ENCODE measurements at places on chromosomes 5 and 9.

- no peak for DNase-seq
These were observed 645.2 kb upstream of the PTPRD start for GRCh38 chr9:11257992-11258391.

DNA sequence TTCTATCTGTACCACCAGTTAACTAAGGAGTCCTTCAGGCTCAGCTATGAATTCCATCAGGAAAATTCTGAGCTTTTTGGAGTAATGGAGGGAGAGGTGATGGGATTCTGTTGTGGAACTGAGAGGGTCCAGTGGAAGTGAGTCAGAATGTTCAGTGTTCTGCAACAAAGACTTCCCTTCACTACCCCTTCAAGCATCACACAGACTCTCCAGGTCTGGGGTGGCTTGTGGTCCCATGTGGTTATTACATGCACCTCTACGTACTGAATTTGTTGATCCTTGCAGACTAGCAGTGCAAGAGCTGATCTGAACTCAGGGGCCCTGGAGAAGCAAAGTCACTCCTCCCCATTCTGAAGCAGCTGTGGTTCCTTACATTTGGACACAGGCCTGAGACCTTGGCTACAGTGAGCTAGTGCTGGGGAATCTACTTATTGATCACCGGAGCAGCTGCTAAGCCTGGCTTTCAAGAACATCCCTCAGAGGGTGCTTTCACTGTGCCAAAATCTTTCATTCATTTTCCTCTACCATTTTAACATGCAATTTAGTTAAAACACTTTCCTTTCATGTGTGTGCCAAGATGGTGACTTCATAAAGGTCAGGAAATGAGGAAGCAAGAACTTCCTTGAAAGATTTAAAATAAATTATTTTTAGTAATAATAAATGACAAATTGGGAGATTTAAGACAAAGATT lies 75.0 kb upstream of the TNC start:
- DNase-seq: no peak

DNA sequence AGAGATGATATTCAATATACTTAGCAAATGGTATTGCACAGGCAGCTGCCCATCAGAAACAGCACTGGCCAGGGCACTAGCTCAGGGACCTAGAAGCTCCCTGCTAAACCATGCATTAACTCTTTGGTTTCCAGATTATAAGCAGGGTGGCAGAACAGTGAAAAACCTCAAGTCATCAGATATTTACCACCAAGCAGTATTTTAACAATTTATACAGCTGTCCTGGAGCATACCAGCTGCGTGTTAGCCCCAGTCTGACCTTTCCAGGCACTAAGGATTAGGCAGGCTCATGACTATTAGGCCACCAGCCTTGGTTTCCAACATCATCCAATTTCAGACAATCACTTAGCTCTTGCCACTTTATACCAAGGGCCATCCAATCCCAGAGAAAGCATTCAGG lies 326.5 kb downstream of the CAAP1 start:
- no peak for DNase-seq

DNA sequence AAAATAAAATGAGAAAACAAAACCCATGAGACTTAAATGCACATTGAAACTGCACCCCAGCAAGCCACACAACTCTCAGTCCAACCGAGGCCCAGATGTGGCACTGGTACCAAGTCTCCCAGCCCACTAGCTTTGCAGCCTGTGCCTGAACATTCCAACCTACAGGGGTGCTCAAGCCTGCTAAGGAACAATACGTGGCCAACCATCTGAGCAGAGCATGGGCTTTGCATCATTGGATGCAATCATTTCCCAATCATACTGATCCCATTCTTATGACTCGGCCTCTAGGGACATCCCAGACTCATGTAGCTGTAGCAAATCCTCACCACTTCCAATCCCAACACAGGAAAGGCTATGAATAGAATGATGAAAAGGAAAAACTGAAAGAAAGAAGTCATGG lies 297.2 kb downstream of the SPOCK1 start:
- no peak for DNase-seq

DNA sequence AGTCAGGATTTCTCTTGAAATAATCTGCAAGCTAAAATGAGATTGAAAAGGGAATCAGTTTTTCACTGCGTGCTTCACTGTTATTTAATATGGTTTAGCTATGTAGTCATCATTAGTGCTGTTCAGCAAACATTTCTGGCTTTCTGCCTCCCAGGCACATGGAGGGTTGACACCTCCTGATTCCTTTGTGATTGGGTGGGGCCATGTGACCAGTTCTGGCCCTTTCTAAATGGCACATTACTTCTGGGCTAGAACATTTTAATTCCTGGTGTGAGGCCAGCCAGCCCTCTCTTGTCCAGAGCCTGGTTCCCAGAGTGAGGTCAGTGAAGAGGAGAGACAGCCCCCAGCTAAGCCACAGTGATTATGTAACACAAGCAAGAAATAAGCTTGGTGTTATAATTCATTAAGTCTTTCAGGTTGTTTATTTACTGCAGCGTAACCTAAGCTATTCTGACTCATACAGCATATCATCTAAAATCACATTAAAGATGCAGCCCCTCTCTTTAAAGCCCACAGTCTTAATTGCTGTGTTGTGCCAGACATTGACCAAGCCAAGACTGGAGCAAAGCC lies 17.4 kb upstream of the ARSI start:
- peak; percentile 28 for DNase-seq

DNA sequence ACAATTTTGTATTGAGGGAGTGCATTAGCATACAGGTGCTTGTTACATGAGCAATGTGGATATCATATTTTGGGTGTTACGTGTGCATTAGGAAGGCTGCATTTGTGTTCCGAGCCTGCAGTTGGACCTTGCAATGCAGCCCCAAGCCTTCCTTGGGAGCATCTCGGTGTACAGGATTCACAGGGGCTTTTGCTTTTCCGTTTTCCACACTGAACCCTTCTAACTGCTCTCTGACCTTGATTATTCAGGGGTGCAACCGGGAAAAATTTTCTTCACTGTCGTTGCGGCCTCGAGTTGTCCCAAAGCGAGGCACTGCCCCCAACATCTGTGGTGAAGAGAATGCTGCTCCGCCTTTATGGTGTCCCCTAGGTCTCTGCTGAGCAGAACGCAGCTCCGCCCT lies 80.1 kb upstream of the PLEKHG4B start:
- DNase-seq: peak; percentile 35

DNA sequence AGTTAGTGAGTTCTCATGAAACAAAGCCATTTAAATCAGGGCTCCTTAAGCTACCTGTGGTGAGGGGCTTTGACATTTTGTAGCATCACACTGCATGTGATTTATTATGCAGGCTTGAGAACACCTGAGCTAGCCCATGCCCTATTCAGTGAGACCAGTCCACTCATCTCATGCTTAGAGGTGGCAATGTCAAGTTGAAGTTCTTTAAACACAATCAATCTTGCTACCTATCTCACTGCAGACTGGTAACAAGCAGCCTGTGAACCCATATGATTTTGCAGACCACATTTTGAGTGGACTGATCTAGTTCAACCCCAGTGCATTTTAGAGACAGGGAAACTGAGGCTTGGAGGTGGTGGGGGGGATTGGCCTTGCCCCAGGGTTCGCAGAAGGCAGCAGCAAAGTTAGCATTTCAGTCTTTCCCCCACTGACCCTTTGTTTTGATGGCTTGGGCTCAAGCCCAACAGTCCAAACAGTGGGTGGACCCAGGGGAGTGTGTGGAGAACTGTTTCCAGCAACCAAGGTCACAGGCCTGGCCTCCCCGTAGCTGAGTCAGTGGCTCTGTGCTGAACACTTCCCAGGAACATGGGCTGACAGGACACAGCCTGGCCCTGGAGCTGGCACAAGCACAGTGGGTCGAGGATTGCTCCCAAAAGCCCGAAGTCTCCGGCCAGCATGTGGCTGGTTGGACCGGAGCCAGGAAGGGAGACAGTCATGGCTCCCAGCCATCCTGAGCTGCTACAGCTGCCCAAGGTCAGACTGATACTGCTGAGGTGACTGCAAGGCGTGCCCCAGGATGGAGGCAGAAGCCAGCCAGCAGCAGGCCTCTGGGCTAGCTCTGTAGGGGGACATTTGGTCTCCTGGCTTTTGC lies 95.3 kb downstream of the RGS3 start:
- no peak for DNase-seq

DNA sequence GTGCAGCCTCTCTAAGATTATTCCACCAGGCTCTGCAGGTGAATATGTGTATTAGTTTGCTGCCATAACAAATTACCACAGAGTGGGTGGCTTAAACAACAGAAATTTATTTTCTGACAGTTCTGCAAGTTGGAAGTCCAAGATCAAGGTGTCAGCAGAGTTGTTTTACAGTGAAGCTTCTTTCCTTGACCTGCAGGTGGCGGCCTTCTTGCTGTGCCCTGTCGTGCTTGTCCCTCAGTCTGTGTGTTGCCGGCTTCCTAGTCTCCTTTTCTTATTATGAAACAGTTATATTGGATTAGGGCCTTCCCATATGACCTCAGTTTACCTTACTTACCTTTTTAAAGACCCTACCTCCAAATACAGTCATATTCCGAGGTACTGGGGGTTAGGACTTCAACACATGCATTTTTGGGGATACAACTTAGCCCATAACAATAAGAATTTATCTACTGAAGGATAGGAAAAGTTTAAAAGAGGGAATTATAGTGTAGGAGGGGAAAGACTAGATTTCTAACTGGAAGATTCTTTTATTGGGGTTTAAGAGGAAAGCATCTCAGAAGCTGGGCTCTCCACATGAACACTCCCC lies 97.4 kb downstream of the OSTF1 start:
- DNase-seq: peak; percentile 45

- DNase-seq: no peak
These were observed 272.1 kb upstream of the IZUMO3 start for GRCh38 chr9:24817756-24818155.

DNA sequence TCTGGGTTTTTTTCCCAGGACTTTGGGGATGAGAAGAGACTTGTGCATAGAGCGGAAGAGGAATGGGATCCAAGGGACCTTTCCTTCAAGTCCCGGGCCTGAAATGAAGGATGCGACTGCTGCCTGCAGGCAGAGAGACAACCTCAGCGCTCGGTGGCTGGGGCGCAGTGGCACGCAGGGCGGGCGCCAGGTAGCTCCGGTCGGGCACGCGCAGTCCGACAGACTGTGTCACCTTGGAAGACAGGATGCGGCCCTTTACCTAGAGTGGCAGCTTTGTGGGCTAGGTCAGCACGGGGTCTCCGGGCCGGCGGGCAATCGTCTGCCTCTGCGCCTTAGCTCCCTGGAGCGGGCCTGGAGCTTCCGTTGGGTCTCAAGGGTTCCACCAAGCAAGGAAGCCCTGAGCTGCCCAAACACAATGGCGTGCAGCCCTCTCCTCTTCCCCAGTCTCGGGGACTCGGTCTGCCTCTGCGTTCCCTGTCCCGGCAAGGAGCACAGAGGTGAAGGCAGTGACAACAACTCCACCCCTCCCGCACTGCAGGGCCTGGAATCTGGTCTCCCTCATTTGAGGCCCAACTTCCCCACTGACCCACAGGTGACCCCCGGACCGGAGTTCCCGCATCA lies 6.0 kb downstream of the BARX1 start:
- DNase-seq: no peak

- DNase-seq: no peak
These were observed 23.7 kb downstream of the BARHL1 start for GRCh38 chr9:132606066-132606465.

- DNase-seq: peak; percentile 27
These were observed 35.9 kb upstream of the LECT2 start for GRCh38 chr5:135990528-135991255.

DNA sequence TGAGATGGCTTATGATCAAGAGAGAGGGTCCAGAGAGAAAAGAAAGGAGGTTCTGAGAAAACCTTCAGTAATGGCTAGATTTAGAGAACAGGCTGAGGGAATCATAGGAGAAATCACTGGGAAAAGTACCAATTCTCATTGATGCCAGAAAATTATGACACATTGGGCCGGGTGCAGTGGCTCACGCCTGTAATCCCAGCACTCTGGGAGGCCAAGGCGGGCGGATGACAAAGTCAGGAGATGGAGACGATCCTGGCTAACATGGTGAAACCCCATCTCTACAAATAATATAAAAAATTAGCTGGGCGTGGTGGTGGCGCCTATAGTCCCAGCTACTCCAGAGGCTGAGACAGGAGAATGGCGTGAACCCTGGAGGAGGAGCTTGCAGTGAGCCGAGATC lies 29.5 kb upstream of the PLIN2 start:
- no peak for DNase-seq

DNA sequence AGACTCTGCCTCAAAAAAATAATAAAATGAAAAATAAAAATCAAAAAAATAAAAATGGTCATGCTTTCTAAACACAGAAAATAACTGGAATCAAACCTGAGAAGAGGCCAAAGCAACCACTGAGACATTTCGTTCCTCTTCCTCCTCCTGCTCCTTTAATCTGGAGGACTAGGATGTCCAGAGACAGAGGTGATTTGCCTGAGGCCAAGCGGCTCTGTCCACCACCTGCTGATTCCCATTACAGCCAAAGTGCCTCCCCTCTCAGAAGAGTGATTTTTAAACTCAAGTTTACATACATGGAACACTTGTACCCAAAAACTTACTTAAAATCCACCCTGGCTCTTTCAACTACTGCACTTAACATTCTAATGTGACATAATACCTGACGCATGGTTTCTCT lies 65.6 kb downstream of the TLE1 start:
- DNase-seq: no peak

DNA sequence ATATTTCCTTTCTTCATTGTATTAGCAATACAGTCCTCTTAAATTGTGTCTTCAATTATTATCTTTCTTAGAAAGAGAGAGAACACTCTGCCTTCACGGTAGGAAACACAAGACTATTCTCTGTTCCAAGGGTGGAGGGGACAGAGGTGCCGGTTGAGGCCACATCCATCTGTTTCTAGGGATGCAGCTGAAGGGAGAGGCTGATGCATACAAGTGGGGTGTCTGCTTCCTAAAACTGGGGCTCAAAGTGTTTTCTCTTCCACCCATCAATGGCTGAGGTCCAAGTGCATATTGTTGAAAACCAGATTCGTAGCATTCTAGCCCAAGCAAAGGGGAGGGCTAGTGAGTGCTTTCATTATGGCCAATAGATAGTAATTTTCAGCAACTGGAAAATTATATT lies 9.5 kb downstream of the IRX2 start:
- no peak for DNase-seq

DNA sequence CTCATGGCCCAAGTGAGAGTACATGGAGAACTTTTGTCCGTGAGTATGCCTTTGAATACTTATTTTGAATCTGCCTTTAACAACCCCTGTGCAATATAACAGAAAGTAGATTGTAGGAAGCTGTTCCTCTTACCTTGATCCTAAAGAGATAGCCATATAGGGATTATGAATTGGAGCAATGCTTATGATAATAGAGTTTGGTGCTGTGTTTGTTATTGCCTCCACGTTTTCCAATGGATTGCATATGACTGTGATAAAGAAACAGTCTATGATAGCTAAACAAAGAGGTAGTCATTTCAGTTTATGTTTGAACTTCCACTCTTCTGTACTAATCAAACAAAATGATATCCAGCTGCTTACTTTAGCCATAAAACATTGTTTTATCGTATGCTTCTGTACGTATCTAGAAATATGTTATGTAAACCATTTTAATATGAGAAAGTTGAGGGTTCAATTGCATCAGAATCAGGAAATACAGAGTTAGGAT lies 199.6 kb upstream of the RGMB start:
- DNase-seq: no peak

Data from NB4 (cell line).